ENCODE measurements at places on chromosomes 3 and 15.

DNA sequence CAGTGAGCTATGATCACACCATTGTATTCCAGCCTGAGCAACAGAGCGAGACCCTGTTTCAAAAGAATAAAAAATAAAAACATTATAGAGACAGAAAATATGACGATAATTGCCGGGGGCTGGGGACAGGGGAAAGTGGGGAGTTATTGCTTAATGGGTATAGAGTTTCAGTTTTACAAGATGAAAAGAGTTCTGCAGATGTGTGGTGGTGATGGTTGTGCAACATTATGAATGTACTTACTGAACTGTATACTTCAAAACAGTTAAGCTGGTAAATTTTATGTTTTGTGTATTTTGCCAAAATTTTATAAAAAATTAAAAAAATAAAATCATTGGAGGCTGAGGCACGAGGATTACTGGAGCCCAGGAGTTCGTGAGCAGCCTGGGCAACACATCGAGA is 24.8 kb upstream of the ZNF774 start:
- peak; percentile 10 for DNase-seq

DNA sequence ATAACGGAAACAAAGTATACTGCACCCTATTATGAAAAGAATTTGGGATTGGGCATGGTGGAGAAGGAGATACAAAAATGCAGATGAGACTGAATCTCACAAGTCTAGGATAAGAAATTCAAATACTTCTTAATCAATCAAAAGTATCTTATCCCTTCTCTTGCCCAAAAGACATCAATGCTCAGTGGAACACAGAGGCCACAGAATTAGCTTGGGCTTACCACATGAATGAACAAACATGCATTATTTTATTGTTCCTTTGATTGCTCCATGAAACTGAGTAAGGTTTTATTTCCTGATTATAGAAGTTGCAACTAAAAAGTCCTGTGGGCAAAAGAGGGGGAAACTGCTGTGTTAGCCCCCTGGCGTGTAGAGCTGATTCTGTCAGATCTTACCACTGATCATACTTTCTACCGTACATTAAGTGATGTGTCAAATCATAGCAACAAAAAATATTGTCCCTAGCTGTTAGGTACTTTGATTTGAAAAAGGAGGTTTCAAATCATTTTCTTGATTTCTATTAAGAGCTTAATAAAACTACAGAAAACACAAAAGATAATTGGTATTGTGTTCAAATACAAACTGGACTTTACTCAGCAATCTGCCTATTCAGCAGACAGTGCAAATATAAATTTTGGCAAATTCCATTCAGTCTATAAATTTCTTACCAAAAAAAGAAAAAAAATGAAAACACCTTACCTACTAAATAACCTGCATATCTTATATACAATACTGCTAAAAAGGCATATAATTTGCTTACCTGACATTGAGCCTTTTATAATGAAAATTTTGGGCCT is 7.9 kb upstream of the GASK1A start:
- no peak for DNase-seq

GRCh38 chr3:155979746-155980145 is 109.3 kb downstream of the GMPS start:
- no peak for DNase-seq

DNA sequence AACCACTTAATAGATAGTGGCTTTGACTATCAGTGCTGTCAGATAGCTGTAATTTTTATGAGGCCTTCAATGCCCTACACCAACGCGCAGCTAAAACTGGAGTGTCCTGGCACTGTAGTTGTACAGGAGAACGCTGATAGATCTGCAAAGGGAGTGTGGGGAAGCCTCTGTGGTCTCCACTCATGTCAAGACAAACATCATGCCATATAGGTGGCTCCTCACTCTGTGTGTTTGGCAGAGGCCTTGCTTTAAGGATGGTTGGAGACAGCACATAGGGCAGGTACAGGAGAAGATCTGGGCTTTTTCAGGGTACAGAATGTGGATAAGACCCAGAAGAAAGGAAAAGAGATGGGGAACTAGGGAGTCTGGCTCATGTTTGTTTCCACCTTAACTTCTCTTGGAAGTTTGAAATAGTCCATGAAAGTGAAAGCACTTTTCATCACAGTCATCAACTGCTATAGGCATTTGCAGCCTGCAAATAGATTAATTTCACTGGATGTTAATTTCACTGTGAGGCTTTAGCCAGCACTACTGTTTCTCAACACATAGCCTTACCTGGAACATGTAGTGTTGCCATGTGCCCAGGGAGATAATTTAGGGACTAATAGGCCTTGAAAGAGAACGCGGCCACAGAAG is 425.8 kb upstream of the TBL1XR1 start:
- no peak for DNase-seq

- no peak for DNase-seq
Observed at GRCh38 chr15:88331291-88331690, 74.8 kb upstream of the NTRK3 start.

- no peak for DNase-seq
Observed at GRCh38 chr15:67944010-67944641, 104.3 kb upstream of the RNU6-1 start.

- DNase-seq: no peak
Observed at GRCh38 chr3:179045719-179046402, 25.7 kb downstream of the ZMAT3 start.

- no peak for DNase-seq
Observed at GRCh38 chr3:80556763-80557162, 789.0 kb upstream of the ROBO1 start.

DNA sequence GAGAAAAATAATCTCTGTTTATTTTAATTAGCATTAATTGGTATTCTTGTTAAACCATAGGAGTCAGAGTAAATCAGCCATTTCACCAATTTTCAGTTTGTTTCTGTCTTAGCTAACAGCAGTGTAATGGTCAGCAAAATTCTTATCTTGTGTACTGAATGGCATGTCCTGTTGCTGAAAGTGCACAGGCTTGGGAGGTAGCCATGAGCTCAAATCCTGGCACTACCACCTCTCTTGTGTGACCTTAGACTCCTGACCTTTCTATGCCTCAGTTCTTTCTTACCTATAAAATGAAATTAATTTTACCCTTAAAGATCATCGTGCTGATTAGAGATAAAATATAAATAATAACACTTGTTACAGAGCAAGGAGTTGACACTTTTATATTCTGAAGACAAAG is 35.8 kb downstream of the MLH1 start:
- no peak for DNase-seq

DNA sequence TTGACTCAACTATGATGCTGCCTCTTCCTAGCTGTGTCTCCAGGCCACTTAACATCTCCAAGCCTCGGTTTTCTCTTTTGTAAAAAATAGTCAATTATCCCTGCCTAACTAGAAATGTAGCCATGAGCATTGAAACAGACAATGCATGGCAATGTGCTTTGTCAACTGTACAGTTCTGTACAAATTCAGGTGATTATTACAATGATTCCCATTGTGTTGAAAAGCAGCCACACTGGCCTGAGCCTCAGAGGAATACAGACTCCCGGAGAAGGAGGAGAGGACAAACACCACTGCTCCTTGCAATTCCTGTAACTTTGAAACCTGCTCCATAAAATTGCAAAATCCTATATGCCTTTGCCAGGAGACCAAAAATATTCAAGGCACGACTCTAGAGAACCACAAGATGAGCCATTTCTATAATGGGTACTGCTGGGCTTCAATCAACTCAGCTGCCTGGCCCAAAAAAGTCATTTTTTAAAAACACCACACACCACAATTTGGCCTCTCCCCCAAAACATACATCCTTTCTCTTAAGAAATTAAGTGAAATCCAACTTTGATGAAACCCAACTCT is 28.6 kb downstream of the DAPK2 start:
- DNase-seq: no peak

DNA sequence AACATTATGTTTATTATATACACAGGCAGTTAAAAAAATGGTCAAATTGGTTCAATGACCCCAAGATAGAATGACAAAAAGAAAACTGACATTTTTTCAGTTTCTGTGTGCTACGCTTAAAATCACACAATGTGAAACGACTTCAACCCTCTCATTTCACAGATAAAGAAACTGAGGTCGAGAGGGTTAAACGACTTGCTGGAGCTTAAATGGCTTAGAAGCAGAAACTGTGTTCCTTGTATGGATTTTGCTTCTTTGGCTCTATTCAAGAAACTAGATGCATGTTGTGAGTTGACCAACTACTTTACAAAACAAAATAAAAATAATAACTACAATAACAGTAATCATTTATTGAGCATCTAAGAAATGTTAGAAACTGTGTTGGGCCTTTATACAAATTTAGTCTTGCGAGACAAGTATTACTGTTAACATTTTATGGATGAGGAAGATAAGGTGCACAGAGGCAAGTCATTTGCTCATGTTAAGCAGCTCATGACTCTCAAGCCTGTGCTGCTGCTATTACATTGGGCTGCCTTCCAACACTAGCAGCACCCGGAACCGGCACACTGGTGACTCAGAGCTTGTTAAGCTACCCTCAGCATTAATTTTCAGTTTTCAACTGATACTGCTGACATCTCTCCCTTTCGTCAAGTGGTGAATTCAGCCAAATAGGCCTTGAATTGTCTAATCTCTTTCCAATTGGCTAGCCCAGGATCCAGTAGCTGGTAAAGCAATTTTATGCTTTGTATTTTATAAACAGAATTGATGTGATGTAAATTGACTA is 487.6 kb downstream of the NAALADL2 start:
- no peak for DNase-seq

DNA sequence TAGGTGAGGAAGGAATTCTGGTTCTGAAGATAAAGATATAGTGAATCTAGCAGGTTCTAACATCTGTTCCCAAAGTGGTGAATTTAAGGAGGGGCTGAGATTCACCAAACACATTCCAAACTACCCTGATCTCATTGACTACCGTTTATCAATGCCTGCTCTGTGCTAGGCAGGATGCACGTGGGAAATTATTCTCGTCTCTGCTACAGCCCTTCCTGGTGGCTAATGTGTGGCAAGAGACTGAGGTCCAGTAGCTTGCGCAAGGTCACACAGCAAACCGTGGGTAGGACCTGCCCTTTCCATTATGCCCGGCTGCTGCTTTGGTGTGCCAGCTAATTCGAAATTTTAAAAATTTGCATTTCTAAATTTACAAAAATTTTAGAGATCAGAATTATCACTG is 209.5 kb upstream of the TRIM42 start:
- DNase-seq: no peak

DNA sequence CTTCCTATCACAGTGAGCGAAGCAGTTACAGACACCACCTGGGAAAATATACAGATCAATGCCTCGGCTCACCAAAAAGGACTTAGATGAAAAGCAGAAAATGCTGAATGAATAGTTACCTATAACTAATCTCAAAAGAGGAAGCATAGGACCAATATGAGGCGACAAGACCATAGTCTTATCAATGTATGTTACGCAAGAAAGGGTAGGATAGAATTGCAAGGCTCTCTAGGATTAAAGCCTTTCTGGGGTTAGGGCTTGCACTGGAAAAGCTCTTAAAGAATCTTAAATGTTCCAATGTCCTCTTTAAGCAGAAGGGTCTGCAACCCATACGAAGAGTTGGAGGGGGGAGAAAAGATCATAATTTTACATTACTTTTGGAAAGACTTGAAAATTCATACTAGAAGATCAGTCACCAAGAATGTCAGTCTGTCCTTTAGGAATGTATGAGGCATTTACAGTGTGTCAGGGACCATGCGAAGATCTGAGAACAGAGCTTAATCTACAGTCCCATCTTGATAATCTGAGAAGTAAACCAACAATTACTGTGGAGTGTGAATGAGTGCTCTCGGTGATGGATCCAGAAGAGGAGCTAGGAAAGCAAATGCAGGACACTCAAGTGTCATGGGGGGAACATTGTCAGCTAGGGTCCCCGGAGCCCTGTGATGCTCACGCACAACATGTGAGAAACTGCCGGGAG is 185.9 kb downstream of the GREM1 start:
- DNase-seq: no peak

DNA sequence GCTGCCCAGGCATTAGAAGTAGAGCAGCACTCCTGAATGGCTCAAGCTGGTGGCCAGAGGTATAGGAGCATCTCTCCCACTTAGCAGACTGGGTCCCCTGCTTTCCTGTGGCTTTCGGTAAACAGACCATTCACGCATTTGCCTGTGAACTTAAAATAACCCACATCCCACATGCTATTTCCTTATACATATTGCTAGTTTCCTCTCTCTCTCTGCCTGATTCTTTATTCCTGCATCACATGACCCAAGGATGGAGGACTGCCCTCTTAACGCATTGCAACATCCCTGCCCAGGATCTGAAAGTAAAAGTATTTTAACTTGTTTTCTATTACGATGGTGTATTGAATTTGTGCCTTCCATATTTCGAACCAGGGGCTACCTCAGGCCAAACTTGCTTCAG is 43.4 kb upstream of the NLGN1 start:
- no peak for DNase-seq

DNA sequence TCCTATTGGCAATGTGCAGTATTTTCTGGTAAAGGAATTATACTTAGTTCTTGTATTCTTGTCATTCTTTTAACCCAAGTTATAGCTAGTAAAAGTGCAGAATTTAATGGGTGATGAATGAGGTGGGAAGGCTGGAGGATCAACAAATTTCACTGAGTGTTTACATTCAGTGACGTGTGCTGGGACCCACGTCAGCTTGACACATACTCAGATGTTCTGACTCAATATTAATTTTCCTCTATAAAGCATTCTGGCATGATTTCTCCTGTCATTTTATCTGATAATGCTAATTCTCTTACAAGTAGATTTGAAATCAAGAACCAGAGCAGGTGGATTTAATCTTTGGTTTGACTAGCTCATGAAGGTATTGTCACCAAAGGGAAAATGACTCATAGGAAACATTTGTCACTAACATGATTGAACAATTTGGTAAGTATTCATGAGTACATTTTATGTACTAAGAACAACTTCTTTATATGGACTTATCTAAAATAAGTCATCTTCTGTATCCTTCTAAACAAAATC is 71.0 kb upstream of the SYNPR start:
- no peak for DNase-seq

DNA sequence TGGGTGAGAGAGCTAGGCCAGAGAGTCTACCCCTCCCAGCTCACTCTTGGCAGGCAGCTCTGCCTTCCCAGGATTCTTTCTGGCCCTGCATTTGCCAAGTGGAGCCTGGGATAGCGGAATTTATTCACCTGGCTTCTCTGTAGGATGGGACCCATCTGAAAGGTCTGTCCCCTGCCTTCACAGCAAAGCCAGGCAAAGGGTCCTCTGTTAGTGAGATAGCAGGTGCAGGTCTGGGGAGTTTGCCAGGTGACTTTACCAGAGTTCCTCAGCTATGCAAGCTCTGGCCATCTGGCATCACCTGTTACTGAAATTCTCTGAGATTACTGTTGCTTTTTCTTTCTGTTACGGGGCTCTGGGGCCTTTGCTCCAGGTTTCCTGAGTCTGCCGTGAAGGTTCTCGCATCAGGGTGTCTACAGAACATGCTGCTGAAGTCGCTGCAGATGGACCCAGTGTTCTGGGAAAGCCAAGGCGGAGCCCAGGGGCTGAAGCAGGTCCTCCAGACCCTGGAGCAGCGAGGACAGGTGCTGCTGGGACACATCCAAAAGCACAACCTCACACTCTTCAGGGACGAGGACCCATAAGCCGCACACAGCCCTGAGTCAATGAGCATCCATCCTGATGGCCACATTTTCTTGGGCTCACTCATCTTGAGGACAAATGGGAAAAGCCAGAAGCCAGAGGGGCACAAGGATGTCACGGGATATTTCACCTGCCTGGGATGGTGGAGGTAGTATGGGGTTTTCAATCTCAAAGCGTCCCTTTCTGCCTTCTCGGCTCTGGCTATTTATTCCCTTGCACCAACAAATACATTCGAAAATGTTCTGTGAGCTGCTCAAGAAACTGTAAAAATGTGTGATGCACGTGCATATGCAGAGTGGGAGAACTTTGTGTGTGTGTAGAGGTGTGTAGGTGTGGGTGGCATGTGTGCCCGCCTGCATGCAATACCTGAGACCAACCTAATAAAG is 49.8 kb downstream of the POMGNT2 start:
- no peak for DNase-seq
